Activated CD4-positive, alpha-beta memory T cell treated with anti-CD3 and anti-CD28 coated beads, Interleukin-2, amount 10 ng/mL, durations not matched to agents 7 days and 5 days (primary cell): ENCODE measurements at places on chromosomes 11 and 22. TPM values are rescaled to one million over a fixed set of nuclear protein-coding genes. Genes with fewer than 3 reads are reported as not detected.

The IGLL5 gene
- total RNA-seq: not detected

The FOSL1 gene
- total RNA-seq: 4.5 TPM

DNA sequence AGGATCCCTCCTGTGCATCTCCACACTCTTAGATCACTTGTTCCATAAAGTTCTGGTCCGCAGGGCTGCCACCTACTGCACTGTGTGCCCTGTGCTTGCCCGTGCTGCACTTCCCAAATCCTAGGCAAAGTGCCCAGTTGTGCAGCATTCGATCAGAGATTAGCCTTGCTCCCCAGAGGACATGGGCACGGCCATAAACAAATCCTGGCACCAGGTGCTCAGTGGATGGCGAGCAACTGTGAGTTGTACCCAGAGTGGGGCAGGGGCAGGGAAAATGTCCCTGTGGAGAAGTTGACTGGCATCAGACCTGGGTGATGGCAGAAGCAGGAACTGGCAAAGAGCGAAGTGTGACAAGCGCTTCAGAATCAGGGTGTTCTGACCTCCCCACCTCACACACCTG lies 4.7 kb downstream of the FADS2 start:
- no peak for DNase-seq

DNA sequence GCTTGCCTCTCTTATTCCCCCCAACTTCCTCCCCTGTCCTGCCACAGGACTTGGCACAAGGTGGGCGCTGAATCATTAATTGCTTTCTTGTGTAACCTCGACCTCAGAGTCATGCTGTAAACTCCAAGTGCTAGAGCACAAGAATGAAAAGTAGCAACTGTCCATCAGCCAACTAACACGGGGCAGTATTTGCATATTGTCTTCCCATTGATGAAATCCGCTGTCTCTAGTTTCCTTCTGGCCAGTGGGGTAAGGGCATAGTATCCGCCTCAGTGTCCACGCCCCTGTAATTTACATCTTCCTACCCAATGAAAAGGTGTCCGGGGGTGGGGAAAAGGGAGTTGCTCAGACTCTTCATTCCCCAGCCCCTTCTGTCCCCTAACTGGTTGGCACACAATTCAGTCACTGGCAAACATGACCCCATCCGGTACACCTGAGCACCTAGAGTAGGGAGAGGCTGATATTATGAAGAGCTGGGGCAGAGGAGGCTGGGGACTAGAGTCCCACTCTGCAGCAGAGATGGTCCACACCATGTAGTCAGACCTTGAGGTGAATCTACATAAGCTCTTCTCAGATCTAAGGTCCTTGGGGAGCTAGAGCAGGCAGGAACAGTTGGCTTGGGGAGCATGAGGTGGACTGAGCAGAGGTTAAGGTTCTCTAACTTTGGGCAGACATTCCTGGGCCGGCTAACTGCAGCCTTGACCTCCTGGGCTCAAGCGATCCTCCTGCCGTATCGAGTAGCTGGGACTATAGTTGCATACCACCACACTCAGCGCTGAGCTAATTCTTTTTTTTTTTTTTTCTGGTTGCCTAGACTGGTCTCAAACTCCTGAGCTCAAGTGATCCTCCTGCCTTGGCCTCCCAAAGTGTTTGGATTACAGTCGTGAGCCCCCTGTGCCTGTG lies 6.8 kb upstream of the GGA1 start:
- no peak for DNase-seq

- DNase-seq: no peak
These were observed 161.4 kb downstream of the AASDHPPT start for GRCh38 chr11:106238704-106239360.

GRCh38 chr22:22657712-22658111 lies 13.3 kb downstream of the GGTLC2 start:
- DNase-seq: no peak

DNA sequence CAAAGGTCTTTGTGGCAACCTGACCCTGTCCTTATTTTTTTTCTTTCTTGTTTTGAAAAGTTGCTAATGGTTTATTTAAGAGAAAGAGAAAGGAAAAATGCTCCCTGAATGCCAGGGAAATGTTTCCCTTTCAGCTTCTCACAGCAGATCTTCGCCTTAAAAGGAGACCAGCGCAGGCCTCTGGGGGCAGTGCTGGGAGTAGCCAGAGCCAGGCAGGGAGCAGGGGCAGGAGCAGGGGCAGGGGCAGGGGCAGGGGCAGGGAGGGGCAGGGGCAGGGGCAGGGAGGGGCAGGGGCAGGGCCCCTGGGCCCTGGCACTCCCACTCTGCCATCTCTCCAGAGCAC lies 5.1 kb downstream of the MOB2 start:
- DNase-seq: no peak

GRCh38 chr11:1918436-1919315 lies 827 bp upstream of the TNNT3 start:
- DNase-seq: no peak

The ANO3 gene
- total RNA-seq: not detected

The VPS37C gene
- 7.5 TPM for total RNA-seq

The CLMP gene
- total RNA-seq: 0.75 TPM

DNA sequence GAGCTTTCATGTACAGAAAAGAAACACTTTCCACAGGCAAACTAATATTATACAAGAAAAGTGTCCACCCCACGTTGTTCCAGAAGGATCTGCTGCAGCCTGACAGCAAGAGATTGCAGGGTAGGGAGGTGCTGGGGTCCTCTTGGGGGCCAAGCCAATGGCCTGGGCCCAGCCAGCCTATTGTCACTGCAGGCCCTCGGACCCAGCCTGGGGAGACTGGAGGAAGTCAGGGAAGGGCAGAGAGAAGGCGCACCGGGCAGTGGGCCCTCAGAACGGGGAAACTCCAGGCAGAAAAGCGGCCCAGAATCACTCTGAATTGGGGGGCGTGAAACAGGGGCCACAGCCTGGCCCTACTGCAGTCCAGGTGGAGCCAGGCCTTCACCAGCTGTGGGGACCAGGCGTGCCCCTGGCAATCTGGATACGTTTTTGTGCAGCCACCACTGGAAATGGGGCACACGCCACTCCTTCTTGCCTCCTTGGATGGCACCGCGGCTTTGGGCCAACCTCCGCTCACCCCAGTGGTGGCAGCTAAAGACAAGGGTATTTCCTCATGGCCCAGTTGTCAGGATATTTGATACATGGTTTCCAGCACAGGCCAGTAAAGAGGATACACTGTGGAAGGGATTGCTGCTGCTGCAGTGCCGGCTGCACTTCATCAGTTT lies 3.9 kb upstream of the NAP1L4 start:
- no peak for DNase-seq
